Heart right ventricle (tissue), 16 donors: ENCODE measurements at places on chromosomes 12 and 14. TPM values are rescaled to one million over a fixed set of nuclear protein-coding genes. Genes with fewer than 3 reads are reported as not detected.

DNA sequence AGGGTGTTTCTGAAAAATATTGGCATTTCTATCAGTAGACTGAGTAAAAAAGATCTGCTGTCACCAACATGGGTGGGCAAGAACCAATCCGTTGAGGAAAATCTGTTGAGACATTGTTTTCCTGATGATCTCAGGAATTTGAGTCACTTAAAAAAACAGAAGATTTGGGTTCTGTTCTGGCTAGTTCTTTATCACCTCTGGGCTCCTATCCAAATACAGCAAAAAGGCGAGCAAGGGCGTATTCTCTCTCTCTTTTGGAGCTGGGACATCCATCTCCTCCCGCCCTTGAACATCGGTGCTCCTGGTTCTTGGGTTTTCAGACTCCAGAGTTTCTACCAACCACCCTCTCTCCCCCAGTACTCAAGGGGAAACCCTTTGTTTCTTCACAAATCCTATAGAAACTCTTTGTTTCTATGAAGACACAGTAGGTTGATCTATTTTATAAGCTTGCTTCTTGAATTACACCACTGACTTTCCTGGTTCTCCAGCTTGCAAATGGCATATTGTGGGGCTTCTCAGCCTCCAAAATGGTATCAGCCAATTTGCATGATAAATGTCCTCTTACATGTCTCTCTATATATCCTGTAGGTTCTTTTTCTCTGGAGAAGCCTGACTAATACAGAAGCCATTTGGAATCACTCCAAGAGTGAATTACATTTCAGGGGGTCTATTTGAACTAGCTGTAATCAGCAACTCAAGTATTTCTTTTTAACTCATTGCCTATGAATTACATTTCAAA, 263.9 kb upstream of the TMTC1 start:
- H3K27ac ChIP-seq: no peak overlapping the region
- DNase-seq: no peak
- H3K4me3 ChIP-seq: no peak overlapping the region
- H3K27me3 ChIP-seq: no peaks in the 10 kb centered on the region
- H3K4me1 ChIP-seq: no peaks in the 10 kb centered on the region

Gene TBX3
- total RNA-seq: 4.0 TPM

Gene TMEM106C
- 33.1 TPM for total RNA-seq

Gene COL2A1
- total RNA-seq: not detected
